Activated gamma-delta T cell treated with Interleukin-2 at 50 U/mL for 16 hours (primary cell): ENCODE measurements at places on chromosomes 4 and X.
A peak's percentile ranks its signal among the peaks of the same experiment; 100 is the strongest.

DNA sequence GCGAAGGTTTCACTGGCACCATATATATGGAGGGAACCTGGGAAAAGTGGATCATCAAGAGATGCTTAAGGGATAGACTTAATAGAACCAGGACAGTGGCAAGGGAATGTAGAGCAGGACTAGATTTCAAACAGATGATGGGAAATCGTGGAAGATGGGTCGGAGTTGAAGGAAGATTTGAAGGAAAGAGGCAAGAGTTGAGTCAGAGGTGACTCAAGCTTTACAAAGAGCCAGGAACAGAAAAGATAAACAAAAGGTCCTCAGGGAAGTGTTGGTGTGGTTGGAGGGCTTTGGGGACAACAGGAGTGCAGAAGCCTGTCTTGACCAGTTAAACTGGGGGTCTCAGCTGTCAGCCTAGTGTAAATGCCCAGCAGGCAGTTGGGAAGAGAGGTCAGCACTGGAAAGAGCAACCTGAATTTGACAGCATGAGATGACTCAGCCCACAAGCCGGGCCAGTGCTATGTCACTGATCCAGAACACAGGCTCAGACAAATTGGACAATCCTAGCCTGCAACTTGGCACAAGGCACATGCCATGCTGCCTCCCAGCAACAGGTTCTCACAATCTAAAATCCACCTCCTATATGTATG is 230.5 kb downstream of the IDS start:
- no peak for DNase-seq

- DNase-seq, result no peak
Measured at GRCh38 chr4:109957227-109957626, 44.5 kb downstream of the EGF start.

- no peak for DNase-seq
Measured at GRCh38 chr4:24053934-24054333, 164.1 kb upstream of the PPARGC1A start.

- DNase-seq, result no peak
Measured at GRCh38 chr4:137367620-137368019, 164.7 kb downstream of the PCDH18 start.

DNA sequence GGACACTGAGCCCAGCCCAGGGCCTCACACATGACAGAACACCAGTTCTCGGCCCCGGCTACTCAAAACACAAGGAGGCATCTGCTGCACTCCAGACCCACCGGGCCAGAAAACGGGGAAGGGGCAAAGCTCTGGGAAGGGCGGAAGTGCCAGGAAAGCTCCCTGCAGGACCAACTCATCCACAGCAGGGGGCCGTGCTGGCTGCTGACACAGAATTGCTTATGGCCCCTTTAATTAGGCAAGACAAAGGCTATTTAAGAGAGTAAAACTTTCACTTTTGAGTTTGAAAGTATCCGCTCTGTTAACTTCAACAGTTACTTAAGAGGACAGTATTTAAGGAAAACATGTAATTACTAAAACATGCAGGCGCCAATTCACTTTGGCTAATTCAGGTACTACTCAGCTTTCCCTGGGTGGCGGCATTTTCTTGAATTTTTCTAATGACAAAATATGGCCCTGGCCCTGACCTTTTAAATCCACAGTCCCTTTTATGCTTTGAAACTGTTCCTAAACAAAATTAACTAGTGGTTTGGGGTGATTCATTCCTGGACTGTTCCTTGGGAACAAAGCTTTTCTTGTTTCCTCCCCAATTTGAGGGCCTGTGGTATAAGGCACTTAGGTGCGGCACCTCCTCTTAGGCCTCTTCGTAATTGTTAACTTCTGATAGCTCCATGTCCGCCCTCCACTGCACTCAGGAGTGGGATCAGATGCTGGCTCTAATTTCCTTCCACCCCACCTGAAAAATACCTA is 40.4 kb downstream of the NSG1 start:
- no peak for DNase-seq

GRCh38 chr4:108885211-108885610 is 122.4 kb upstream of the ETNPPL start:
- DNase-seq, result no peak

DNA sequence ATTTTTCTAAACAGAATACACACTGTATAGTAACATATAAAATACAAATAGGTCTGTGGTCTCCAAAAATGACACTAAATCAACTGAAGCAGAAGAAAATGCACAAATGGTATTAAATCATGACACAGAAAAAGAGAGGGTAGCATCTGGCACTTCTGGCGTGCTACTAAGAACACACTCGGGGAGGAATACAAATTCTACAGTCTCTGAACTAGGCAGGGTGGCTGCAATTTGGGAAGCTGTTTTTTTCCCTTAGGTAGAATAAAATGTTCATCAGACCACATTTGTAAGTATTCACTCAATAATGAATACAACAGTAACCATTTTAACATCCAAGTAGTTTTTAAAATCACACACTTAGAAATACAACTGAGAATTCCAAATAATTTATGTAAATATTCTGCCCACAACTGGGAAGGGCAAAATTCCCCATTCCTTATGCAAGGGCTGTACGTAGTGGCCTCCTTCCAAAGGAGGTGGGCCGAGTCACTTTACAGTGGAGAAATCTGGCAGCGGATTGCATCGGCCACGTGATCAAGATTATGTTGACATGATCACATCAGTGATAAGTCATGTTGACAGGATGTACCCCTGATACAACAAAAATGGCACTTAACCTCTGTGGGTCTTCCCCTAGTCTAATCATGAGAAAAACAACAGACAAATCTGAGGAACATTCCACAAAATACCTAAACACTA is 101.1 kb downstream of the TSPAN5 start:
- DNase-seq, result no peak

DNA sequence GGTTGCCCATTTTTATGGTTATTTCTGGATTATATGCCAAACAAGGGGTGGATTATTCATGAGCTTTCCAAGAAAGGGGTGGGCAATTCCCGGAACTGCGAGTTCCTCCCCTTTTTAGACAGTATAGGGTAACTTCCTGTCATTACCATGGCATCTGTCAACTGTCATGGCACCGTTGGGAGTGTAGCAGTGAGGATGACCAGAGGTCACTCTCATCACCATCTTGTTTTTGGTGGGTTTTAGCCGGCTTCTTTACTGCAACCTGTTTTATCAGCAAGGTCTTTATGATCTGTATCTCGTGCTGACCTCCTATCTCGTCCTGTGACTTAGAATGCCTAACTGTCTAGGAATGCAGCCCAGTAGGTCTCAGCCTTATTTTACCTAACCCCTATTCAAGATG is 57.6 kb downstream of the SH3KBP1 start:
- no peak for DNase-seq

- no peak for DNase-seq
Measured at GRCh38 chrX:38937400-38937799, 136.1 kb downstream of the MID1IP1 start.

DNA sequence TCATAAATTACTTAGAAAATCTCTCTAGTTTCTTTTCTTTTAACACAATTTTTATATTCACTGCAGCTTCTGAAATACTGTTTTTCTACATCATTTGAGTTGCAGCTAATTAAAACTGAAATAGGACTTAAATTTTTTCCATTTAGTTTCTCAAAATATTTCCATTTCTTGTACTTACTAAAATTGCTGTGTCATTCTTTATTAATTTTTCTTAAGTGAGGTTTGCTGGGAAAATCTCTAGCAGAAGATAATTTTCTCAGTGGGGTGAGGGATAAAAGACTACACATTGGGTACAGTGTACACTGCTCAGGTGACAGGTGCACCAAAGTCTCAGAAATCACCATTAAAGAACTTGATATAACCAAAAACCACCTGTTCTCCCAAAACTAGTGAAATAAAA is 57.7 kb downstream of the RNF150 start:
- no peak for DNase-seq

- no peak for DNase-seq
Measured at GRCh38 chr4:185965426-185966384, 103.3 kb upstream of the TLR3 start.

- DNase-seq, result peak; percentile 72
Measured at GRCh38 chr4:139177049-139177868, at the start of gene ELF2. ELF2 (minus strand) TSS chr4:139177218; CDS start chr4:139137701, 39,517 bp downstream.

- no peak for DNase-seq
Measured at GRCh38 chrX:50770702-50771101, 43.3 kb downstream of the SHROOM4 start.

DNA sequence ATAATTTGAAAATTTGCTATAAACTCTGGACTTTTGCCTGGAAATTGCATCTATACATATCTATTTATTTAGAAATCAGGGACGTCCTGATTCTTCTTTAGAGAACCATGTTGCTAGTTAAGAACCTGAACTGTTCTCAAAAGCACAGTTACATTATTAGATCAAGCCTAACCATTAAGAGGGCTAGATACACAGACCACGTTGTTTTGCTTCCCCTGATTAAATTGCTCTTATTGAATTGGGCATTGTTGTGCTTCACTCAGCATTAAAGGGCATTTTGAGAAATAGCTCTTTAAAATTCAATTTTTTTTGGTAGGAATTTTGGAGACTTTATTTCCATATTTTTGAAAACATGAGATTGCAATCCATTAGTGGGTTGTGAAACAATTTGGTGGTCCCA is 44.4 kb downstream of the FIP1L1 start:
- no peak for DNase-seq

GRCh38 chr4:98446499-98447375 is 185.6 kb downstream of the RAP1GDS1 start:
- DNase-seq, result peak; percentile 63

- no peak for DNase-seq
Measured at GRCh38 chr4:6914448-6914847, 4.8 kb downstream of the TBC1D14 start.

DNA sequence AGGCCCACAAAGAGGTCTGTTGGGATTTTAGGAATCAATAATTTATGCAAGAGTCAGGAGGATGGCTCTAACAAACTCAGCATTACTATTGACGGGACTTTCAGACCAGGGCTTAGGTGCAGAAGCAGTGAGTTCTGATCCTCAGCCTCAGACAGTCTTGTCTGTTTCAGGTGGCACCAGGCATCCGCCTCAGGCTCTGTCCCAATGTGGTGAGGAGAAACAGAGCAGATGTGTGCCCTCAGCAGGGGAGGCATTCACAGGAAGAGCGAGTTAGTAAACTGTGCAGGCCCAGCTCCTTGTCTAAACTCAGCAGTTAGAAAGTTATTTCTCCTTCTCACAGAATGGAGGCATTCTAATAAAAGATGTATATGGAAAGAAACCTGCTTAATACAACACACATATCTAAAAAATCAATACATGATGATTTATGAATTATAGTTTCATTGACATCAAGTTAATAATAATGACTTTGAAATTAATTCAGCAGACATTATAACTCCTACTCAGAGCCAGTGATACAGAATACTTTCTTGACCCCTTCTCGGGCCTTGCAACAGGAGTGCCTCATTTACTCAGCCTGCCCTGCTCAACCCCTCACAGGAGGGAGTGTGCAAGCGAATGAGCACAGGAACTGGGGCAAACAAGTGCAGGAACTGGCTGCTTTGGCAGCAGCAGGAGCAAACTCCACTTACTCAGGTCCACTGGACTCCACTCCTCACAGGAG is 202.8 kb upstream of the SMIM31 start:
- DNase-seq, result no peak

GRCh38 chr4:108369035-108369655 is 200.4 kb upstream of the LEF1 start:
- no peak for DNase-seq

- no peak for DNase-seq
Measured at GRCh38 chr4:87555773-87556619, 26.8 kb upstream of the SPARCL1 start.

- DNase-seq, result no peak
Measured at GRCh38 chr4:185304541-185304940, 91.2 kb downstream of the LRP2BP start.

DNA sequence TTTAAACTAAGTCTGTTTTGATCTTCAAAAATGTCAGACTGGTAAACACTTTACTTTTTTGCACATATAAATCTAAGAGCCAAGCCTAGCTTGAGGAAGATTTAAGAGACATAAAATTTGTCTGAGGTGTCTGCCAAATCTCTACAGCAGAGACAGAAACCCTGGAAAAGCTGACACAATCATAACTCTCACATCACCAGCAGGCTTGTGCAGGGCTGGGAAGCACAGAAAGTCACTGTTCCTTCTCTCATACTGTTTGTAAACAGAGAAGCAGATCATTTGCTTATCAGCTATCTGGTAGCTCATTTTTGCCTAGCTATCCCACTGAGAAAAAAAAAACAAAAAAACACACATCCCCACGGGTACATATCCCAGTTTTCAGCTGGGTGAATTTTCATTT is 7.0 kb downstream of the ENOX2 start:
- DNase-seq, result no peak

DNA sequence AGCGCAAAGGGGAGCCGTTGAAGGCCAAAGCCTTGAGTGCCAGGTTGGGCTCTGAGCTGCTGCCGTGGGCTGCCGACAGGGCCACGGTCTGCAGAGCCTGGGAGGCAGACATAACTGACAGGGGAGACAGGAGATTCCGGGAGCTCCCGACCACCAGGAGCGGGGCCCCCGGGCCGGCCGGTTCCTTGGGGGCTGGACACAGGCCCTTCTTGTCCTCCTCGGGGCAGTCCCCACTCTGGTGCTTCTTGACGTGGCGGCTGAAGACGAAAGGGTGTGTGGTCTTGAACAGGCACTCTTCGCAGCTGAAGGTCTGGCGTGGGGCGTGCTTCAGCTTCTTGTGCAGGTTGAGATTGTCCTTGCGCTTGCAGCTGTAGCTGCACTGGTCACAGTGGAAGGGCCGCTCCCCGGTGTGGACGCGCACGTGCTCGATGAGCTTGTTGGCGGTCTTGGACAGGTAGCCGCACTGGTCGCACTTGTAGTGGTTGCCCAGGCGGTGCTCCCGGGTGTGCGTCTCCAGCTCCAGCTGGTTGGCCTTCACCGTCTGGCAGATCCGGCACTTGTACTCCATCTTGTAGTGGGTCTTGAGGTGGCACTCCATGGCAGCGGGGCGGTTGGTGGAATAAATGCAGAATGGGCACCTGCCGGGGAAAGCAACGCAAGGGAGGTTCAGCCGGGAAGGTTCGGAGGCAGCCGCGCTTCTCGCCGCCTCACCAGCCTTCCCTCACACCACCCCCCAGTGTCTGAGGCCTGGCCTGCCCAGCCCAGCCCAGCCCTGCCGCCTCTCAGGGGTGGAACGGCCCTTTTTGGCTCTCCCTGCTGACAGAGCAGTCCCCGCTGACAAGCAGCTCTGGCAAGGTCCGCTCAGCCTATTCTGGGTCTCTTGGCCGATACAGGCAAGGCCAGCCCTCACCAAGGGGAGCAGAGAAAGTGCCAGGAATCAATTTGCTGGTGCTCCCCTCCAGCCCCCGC is 81.3 kb downstream of the C4orf51 start:
- no peak for DNase-seq

GRCh38 chr4:144289667-144290428 is 149.3 kb upstream of the GYPA start:
- DNase-seq, result no peak

GRCh38 chrX:46712764-46713163 is 46.2 kb downstream of the SLC9A7 start:
- no peak for DNase-seq

- DNase-seq, result no peak
Measured at GRCh38 chr4:57109411-57109846, 756 bp downstream of the IGFBP7 start.
